ENCODE measurements at places on chromosomes 7 and 10. TPM values are rescaled to one million over a fixed set of nuclear protein-coding genes. Genes with fewer than 3 reads are reported as not detected.
A peak's percentile ranks its signal among the peaks of the same experiment; 100 is the strongest.

DNA sequence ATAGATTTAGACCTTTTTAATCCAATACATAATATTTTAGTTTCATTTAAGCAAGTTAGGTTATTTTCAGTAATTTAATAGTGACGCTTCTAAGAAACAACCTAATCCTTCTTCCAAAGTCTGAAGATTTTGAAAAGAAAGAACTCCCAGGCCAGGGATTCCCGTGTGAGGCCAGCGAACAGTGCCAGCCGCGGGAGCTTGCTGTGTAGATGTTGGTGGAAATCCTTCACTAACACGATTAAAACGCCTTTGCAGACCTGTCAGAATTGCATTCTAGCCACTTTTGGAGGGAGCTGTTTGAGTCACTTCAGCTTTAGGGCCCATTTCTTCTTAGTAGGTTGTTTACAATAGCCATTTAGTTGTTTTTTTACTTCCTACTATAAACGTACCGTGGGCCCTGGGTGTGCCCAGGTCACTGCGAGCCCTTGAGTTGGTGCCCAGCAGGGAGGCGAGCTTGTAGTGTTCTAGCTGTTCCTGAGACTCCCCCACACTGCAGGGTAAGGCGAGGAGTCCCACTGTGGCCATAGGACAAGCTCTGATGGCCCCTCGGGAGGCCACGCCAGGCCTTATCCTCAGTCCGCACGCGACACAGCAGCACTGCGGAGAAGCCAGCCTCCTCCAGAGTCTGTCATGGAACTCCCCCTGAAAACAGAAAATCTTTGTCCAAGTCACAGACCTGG, 32.3 kb downstream of the PPP2R2D start:
- no peaks in the 10 kb centered on the region for H3K4me1 ChIP-seq
- peaks cover 25% of the 10 kb centered on the region for H3K36me3 ChIP-seq
- no peak for DNase-seq
- H3K4me3 ChIP-seq: no peak overlapping the region

DNA sequence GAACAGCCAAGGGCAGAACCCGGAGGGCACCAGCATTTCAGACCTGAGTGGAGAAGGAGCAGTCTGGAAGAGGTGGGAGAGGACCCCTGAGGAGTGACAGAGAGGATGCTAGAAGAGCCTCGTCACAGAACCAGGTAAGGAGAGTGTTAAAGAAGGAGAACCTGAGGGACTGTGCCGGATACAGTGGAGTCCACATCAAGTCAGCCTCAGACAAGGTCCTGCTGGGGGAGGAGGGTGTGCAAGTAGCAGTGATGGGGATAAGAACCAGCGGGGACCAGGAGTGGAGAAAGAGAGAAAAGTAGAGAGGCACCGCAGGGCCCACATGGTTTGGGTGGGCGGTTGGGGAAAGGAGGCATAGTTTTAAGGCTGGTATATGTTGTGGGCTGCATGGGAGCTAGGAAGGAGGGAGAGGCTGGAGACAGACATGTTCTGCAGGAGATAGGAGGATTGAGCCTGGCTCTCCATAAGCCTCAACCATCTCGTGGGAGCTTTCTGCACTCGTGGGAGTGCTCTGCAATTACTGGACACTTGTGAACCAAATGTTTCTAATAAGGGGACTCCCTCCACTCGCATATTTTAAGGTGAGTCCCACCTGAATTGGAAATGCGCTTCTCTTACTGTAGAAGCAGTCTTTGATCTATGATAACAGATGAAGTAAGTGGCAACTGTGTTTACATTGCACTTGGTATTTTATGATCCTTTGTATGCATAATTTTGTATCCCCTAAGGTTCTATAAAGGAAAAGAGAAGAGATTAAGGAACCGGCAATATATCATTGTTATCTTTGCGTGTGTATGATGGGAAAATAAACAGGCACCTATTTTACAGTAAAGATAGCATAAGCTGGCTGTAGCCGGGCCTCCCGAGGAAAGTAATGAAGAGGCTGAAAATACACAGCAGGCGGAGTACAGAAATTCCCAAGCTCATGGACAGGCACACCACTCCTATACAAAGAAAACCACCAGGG, 154.8 kb downstream of the ADAM12 start:
- DNase-seq: no peak
- H3K4me3 ChIP-seq: no peak overlapping the region
- no peaks in the 10 kb centered on the region for H3K36me3 ChIP-seq
- no peak overlapping the region for H3K27ac ChIP-seq
- H3K4me1 ChIP-seq: no peaks in the 10 kb centered on the region

- H3K27ac ChIP-seq: peak overlapping the region; percentile 68
- no peaks in the 10 kb centered on the region for H3K27me3 ChIP-seq
- DNase-seq: no peak
- peak overlapping the region; percentile 61 for H3K4me3 ChIP-seq
- H3K4me1 ChIP-seq: no peaks in the 10 kb centered on the region
Measured at GRCh38 chr7:150739033-150739432, 1.8 kb downstream of the GIMAP5 start.

DNA sequence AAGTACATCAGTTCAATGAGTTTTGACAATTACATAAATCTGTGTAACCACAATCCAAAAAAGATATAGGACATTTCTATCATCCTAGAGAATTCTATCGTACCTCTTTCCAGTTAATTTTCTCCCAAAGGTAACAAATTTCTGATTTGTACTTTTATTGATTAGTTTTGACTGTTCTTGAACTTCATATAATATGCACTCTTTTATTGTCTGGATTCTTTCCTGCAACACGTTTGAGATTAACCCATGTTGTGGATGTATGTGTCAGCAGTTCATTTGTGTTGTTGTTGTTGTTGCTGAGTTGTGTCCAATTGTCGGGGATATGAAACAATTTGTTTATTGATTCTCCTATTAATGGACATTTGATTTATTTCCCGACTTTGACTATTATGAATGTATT, 145.9 kb upstream of the WDR11 start:
- H3K4me3 ChIP-seq: no peak overlapping the region
- no peak for DNase-seq
- no peaks in the 10 kb centered on the region for H3K27me3 ChIP-seq
- H3K4me1 ChIP-seq: no peaks in the 10 kb centered on the region

GRCh38 chr10:93977442-93977841, 16.3 kb upstream of the PLCE1 start:
- no peak overlapping the region for H3K4me3 ChIP-seq
- H3K27me3 ChIP-seq: no peaks in the 10 kb centered on the region
- H3K36me3 ChIP-seq: no peaks in the 10 kb centered on the region
- no peak overlapping the region for H3K27ac ChIP-seq
- DNase-seq: no peak

GRCh38 chr7:143299840-143300239, 11.7 kb downstream of the CASP2 start:
- H3K4me3 ChIP-seq: no peak overlapping the region
- no peaks in the 10 kb centered on the region for H3K27me3 ChIP-seq
- no peaks in the 10 kb centered on the region for H3K36me3 ChIP-seq
- no peak overlapping the region for H3K27ac ChIP-seq

GRCh38 chr7:19470031-19470430, 238.8 kb downstream of the POLR1F start:
- no peak overlapping the region for H3K4me3 ChIP-seq
- H3K36me3 ChIP-seq: no peaks in the 10 kb centered on the region
- H3K27ac ChIP-seq: no peak overlapping the region
- no peaks in the 10 kb centered on the region for H3K27me3 ChIP-seq
- no peaks in the 10 kb centered on the region for H3K4me1 ChIP-seq
- no peak for DNase-seq

GRCh38 chr7:105849122-105849855, 27.1 kb downstream of the ATXN7L1 start:
- H3K27me3 ChIP-seq: no peaks in the 10 kb centered on the region
- DNase-seq: no peak
- H3K4me1 ChIP-seq: no peaks in the 10 kb centered on the region
- H3K4me3 ChIP-seq: no peak overlapping the region

- no peaks in the 10 kb centered on the region for H3K36me3 ChIP-seq
- H3K4me1 ChIP-seq: no peaks in the 10 kb centered on the region
- H3K4me3 ChIP-seq: no peak overlapping the region
- no peak overlapping the region for H3K27ac ChIP-seq
- H3K27me3 ChIP-seq: no peaks in the 10 kb centered on the region
Measured at GRCh38 chr10:30384701-30385201, 35.7 kb upstream of the MTPAP start.

GRCh38 chr10:104252368-104252767, 2.3 kb upstream of the GSTO1 start:
- no peak overlapping the region for H3K4me3 ChIP-seq
- H3K27me3 ChIP-seq: no peaks in the 10 kb centered on the region
- no peaks in the 10 kb centered on the region for H3K36me3 ChIP-seq

The FFAR4 gene
- 0.80 TPM for total RNA-seq

The MINDY4 gene
- 9.1 TPM for total RNA-seq

The DPCD gene
- total RNA-seq: 2.3 TPM

The GDF2 gene
- total RNA-seq: not detected

The EBF3 gene
- not detected for total RNA-seq

The NUTM2A gene
- total RNA-seq: 1.8 TPM

Measured in Peyer's patch (tissue), 4 donors.